ENCODE measurements at places on chromosomes 1 and 21.

DNA sequence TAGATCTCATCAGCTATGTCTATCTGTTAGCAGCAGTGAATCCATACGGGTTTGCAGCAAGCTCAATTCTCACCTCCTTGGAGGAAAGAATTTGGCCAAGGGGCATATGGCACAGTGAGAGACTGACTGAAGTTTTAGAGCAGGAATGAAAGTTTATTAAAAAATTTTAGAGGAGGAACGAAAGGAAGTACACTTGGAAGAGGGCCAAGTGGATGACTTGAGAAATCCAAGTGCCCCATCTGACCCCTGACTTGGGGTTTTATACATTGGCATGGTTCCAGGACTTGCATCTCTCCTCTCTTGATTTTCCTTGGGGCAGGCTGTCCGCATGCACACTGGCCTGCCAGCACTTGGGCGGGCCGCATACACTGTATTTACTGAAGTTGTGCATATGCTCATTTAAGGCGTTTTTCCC lies 9.2 kb upstream of the OSBPL9 start:
- DNase-seq, result no peak

DNA sequence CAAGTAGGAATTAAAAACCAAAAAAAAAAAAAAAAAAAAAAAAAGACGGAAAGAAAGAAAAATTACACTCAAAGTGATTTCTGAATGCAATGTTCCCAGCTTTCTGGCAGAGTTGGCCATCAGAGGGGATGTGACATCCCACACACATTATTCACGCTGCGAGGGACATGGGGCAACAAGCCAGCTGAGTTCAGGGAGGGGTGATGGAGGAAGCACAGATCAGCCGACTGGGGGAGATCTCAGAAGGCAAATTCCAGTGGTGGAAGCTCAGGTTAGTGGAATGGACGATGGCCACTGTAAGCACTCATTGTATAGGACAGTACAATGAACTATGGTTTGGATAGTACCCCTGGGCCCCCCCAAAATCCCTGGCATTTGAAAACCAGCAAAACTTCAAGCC lies 311.9 kb downstream of the PCP4 start:
- no peak for DNase-seq

GRCh38 chr1:227793948-227794816 lies 21.3 kb upstream of the PRSS38 start:
- DNase-seq, result no peak

DNA sequence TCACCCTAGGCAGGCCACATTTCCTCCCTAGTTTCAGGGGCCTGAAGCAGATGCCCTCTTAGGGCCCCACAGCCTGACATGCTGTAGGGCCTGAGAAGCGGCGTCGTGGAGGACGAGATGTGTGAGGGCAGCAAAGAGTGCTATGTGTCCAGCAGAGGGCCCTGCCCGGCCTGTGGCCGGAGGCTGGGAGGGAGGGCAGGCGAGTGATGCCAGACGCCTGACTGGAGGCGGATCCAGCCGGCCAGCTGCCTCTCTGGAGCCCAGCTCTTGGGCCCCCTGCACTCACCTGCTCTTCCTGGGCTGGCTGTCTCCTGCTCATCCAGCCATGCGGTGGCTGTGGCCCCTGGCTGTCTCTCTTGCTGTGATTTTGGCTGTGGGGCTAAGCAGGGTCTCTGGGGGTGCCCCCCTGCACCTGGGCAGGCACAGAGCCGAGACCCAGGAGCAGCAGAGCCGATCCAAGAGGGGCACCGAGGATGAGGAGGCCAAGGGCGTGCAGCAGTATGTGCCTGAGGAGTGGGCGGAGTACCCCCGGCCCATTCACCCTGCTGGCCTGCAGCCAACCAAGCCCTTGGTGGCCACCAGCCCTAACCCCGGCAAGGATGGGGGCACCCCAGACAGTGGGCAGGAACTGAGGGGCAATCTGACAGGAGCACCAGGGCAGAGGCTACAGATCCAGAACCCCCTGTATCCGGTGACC lies at the start of gene GPR37L1:
TSS of gene GPR37L1 (plus strand) at position 279 of the 697 bp plus-strand sequence. CDS start at position 326, 47 bp downstream.
- DNase-seq, result no peak

DNA sequence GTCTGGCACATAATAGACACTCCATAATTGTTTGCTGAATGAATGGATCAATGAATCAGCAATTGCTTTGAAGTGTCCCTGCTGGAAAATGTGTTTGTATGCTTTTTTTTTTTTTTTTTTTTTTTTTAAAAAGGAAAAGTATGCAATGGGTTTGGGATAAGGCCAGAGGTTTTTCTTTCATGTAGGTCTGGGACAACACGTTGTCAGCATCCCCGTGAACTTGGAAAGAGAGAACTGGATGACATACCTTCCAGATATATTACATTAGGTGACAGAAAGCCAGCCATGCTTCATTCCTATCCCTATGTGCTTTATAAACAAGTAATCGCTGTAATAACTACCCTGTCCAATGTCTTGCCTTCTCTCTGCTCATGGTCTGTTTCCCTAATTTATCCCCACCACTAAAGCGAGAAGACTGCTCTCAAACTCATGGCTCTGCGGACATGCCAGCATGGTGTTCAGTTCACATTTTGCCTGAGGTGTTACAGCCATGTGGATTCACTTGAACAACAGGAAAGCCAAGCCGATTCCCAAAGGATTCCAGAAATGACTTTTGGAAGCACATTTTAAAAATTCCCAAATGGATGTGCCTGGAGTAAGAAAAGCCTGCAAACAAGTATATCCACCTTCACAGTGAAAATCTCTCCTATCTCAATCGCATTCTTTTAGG lies 34.8 kb upstream of the GREM2 start:
- no peak for DNase-seq

DNA sequence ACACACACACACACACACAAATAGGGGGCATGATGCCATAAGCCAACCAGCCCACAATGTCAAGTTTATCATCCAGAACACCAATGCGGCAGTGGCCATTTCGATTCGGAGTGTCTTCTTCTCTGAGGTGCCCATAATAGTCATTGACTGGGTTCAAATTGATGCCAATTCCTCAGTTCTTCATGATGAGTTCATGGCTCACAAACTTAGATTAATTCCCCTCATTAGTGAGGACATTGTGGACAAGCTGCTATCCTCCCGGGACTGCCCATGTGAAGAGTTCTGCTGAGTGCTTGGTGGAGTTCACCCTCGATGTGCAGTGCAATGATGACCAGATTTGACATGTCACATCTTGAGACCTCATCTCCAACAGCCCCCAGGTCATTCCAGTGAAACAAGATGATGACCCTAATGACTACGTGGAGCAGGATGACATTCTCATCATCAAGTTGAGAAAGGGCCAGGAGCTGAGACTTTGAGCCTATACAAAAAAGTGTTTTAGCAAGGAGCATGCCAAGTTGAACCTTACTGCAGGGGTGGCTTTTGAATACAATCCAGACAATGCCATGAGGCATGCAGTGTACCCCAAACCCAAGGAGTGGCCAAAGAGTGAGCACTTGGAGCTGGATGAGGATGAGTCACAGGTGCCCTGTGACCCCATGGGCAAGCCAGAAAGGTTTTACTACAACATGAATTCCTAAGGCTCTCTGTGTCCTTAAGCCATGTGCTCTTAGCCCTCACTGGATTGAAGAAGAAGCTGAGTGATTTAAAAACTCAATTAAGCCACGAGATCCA lies 211.6 kb upstream of the SAMSN1 start:
- no peak for DNase-seq

DNA sequence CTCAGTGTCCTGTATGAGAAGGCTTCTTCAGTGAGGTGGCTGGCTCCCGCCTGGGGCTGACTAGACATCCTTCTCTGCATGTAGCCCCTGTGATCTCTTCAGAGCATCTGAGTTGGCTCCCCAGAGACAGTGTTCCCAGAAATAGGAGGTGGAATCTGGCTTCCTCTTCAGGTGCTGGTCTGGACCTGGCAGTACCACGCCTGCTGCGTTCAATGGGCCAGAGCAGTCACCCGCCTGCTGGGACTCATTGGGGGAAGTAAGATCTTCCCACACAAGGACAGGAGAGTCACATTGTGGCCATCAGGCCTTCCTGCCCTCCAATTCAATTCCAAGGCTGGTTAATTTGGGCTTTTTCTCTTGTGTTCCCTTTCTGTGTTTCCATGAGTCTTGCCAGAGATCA lies 51.0 kb downstream of the ADARB1 start:
- no peak for DNase-seq

DNA sequence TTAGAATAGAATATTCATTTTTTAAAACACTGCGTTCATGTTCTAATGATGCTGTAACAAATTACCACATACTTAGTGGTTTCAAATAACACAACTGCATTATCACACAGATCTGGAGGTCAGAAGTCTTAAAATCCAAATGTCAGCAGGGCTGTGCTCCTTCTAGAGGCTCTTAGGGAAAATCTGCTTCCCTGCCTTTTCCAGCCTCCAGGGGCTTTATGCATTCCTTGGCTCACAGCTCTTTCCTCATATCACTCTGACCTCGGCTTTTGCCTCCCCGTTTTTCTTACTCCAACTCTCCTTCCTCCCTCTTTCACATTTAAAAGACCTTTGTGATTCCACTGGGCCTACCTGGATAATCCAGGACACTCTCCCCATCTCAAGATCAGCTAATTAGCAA lies 18.6 kb upstream of the FMN2 start:
- no peak for DNase-seq

DNA sequence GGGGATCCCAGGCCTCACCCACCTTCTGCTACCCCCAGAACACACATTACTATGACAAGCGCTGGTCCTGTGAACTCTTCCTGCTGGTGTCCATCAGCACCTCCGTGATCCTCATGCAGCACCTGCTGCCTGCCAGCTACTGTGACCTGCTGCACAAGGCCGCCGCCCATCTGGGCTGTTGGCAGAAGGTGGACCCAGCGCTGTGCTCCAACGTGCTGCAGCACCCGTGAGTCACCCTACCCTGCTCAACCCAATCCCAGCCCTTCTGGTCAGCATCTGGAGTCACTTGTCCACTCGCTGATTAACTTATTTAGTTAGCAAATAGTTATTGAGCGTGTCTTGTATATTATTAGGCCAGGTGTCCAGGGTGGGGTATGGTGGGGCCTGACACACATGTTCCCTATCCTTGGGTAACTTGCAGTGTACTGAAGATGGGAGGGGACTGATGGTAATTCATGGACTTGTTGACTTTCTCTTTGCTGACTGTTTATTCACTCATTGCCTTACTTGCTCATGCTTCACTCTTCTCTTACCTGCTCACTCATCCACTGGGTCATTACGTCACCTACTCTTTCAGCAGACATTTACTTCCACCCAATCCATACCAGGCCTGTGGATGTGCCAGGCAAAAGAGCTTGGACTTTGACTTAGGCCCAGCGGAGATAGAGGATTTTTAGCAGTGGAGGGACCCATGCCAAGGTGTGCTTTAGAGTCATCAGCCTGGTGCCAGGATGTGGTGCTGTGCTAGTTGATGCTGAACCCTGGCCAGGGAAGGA lies 12.9 kb upstream of the KPNA6 start:
- no peak for DNase-seq

- no peak for DNase-seq
Observed at GRCh38 chr1:106406114-106406513, 650.4 kb upstream of the PRMT6 start.

DNA sequence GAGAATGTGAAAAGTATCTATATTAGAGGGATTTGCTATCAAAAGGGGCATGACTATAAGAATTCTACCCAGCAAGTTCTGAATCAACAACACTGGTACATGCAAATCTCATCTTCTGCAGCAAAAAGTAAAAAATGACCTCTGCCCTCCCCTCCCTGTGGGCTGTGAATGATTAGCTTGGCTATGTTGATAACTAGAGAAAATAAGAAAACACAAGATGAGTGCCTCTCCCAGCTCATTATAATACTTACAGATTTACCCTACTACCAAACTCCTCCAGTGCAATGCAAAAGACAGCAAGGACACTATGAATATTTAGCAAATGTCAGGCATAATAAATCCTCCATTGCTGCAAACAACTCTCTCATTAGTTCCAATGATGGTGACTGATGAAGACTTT lies 102.4 kb downstream of the SLC45A1 start:
- no peak for DNase-seq

DNA sequence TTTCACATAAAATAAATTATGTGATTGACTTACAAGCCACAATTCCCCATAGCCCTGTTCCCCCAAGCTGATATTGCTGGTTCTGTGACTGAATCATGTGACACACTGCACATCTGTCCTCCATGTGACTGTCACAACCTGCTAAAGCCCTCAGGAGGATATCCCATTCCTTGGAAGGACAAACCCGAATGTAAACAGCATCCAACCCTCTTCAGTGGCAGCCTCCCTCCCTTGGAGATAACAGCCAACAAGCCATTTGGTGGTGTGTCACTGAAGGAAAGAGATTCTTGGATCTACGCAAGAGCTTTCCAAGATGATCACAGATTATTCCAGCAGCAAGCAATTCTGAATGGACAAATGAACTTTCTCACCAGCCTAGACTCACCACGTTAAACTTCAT lies 153.9 kb upstream of the TIAM1 start:
- no peak for DNase-seq

DNA sequence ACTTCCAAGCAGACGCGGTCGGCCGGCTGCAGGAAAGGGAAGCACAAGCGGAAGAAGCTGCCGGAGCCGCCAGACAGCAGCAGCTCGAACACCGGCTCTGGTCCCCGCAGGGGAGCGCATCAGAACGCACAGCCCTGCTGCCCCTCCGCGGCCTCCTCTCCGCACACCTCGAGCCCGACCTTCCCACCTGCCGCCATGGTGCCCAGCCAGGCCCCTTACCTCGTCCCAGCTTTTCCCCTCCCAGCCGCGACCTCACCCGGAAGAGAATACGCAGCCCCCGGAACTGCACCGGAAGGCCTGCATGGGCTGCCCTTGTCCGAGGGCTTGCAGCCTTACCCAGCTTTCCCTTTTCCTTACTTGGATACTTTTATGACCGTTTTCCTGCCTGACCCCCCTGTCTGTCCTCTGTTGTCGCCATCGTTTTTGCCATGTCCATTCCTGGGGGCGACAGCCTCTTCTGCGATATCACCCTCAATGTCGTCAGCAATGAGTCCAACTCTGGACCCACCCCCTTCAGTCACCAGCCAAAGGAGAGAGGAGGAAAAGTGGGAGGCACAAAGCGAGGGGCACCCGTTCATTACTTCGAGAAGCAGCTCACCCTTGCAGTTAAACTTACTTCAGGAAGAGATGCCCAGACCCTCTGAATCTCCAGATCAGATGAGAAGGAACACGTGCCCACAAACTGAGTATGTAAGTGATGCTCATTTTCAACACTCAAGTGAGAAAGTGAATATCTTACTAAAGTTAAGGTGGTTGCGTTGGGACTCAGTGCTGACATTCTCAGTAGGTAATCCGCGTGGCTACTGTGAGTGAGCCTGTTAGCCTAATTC lies 25.5 kb downstream of the UTS2 start:
- no peak for DNase-seq

GRCh38 chr1:205922314-205922713 lies 20.9 kb downstream of the SLC26A9 start:
- no peak for DNase-seq

- DNase-seq, result no peak
Observed at GRCh38 chr1:100037656-100037926, 67.8 kb downstream of the SLC35A3 start.

DNA sequence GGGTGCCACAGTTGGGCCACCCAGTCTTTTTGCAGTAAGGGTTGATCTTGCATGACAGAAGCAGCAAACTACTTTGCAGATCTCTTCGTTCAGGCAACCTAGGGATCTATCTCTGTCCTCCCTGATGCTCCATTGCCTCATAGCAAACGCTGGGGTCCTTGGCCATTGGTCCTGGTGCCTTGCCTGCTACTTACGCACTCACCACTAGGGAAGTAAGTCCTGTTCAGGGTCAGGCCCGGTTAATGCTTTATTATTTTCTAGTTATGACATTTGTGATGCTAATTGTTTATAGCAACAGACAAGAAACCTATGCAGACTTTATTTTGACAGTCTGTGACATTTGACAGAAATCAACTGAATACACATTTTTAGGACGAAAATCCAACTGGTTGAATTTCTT lies 326.5 kb upstream of the FMN2 start:
- no peak for DNase-seq

GRCh38 chr1:177964336-177964735 lies 5.5 kb downstream of the SEC16B start:
- no peak for DNase-seq
